Large intestine (tissue), 12 donors: ENCODE measurements at places on chromosomes 4 and X. TPM values are rescaled to one million over a fixed set of nuclear protein-coding genes. Genes with fewer than 3 reads are reported as not detected.

GRCh38 chr4:180618396-180618795 lies 1624.8 kb upstream of the TENM3 start:
- no peak for DNase-seq

- DNase-seq = no peak
These were observed 125.7 kb upstream of the NDST3 start for GRCh38 chr4:117908306-117909207.

Gene LSM6
- polyA plus RNA-seq = 76.4 TPM

- DNase-seq = no peak
These were observed 49.8 kb upstream of the C1QTNF7 start for GRCh38 chr4:15378062-15378461.

Gene ARHGAP4
- 33.2 TPM for polyA plus RNA-seq
